Activated CD4-positive, alpha-beta T cell treated with anti-CD3 and anti-CD28 coated beads, Interleukin-2, amount 50 U/mL, for 4 hours (primary cell): ENCODE measurements at places on chromosomes 11 and 22.

DNA sequence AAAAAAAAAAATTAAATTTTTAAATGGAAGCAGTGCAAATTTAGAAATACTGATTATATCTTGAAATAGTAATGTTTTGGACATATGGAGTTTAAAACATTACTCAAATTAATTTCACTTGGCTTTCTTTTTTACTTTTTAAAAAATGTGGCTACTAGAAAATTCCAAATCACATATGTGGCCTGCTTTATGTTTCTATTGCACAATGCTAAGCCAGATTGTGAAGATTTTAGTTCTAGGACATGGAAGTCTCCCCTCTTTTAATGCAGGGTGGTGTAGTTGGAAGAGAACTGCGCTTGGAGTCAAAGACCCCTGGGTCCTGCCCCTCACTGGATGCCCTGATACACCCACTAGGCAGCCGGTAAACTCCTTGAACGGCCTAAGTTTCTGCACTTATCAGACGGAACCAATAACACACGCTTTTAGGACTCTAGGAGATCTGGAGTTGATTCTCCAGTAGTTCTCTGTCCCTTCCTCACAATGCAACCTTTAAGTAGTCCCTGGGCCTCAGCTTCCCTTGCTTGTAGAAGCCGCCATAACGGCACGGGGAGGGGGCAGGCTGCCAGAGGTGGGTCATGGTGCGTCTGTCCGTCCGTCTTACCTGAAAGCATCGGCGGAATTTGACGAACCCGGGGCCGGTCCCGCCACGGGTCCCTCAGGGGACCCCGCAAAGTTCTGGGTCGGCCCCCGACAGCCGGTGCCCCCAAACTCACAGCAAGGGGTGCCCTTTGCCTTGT is 505 bp downstream of the FAM227A start:
- no peak for DNase-seq

DNA sequence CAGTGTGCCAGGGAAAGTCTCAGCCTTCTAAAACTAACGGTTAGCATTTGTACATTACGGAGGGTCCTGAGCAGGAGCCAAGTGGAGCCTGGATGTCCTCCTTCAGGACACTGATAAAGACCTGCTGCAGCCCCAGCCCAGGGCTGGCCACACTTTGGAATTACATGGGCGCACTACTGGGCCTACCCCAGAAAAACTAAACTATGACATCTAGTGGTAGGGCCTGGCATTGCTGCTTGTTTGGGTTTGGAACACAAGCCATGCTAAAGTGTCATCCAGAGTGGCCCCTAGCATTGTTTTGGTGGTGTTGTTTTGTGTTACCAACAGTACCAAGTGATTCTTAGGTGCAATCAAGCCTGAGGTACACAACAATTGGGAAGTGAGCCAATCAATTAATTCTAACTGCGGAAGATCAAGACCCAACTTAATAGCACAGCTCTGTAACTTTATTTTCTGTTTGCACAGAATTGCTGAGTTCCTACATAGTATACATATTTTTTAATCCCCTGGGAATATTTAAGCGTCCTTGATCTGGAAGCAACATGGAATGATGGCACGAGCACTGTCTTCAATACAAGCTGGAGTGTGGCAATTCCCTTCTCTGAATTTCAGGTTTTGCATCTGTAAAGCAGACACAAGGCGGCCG is 340.7 kb downstream of the LARGE1 start:
- no peak for DNase-seq

GRCh38 chr22:30586414-30586813 is 5.3 kb downstream of the PES1 start:
- no peak for DNase-seq

GRCh38 chr11:83540728-83541127 is 254.6 kb upstream of the CCDC90B start:
- no peak for DNase-seq

GRCh38 chr11:36431429-36432092 is 78.5 kb downstream of the TRAF6 start:
- DNase-seq: peak; percentile 13

- no peak for DNase-seq
Observed at GRCh38 chr11:61034704-61035525, 63.4 kb downstream of the CD6 start.

- DNase-seq: no peak
Observed at GRCh38 chr11:76621868-76622267, 48.7 kb downstream of the LRRC32 start.

- no peak for DNase-seq
Observed at GRCh38 chr22:44645531-44645930, 56.5 kb upstream of the PRR5 start.

DNA sequence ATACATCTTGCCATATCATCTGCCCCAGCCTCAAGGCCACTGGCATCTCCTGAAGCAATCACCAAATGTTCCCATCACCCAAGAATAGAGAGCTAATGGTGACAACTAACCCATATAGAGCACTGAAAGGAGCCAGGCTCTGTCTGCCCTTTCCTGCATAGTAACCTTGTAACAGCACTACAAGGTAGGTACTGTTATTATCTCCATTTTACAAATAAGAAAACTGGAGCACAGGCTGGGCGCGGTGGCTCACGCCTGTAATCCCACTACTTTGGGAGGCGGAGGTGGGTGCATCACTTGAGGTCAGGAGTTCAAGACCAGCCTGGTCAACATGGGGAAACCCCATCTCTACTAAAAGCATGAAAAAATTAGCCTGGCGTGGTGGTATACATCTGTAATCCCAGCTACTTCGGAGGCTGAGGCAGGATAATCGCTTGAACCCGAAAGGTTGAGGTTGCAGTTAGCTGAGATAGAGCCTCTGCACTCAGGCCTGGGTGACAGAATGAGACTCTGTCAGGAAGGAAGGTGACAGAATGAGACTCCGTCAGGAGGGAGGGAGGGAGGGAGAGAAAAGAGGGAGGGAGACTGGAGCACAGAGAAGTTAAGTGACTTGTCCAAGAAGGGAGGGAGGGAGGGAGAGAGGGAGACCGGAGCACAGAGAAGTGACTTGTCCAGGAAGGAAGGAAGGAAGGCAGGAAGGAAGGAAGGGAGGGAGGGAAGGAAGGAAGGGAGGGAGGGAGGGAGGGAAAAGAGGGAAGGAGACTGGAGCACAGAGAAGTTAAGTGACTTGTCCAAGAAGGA is 2.2 kb downstream of the SLC35F2 start:
- DNase-seq: no peak

GRCh38 chr11:107587306-107587979 is 3.5 kb upstream of the ELMOD1 start:
- DNase-seq: no peak

DNA sequence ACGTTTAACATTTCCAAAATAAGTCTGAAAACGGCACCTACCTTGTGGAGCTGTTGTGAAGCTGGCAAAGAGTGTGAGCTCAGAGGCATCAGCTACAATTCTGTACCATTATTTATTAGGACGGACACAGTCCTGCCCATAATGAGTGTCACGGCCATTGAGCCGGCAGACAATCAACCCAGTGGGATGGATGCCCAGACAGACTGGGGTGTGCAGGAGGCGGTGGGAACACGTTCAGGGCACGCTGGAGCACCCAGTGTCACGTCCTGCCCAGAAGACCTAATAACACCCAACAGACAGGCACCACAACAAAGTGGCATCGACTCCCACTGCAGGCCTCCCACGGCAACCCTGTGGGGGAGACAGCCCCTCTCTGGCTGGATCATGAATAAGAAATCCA is 34.5 kb downstream of the TPST2 start:
- no peak for DNase-seq
